Endodermal cell (in vitro differentiated cells): ENCODE measurements at places on chromosomes 13 and 19. TPM values are rescaled to one million over a fixed set of nuclear protein-coding genes. Genes with fewer than 3 reads are reported as not detected.

PSG11 gene
- total RNA-seq: not detected in 2 replicates

CYP4F11 gene
- total RNA-seq: not detected in 3 replicates

C19orf81 gene
- 11.3 and 12.5 TPM in 2 replicates for total RNA-seq

DNA sequence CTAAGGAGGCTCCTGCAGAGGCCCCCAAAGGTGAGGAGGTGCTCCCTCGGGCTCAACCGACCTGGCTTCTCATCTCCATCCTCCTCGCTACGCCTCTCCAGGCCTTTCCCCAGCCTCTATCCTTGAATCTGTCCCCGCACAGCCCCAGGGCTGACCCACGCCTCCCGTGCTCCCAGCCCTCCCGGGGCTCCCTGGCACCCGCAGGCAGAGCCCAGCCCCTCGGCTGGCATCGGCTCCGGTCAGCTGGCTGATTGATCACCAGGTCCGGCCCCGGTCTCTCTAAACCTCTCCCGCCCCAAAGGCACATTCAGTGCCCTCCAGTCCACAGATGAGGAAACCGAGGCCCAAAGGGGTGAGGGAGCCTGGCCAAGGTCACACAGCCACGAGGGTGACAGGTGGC is 2.5 kb downstream of the MYBPC2 start:
- H3K4me3 ChIP-seq: no peak overlapping the region
- H3K27ac ChIP-seq: no peak overlapping the region
- no peaks in the 10 kb centered on the region for H3K27me3 ChIP-seq

DNA sequence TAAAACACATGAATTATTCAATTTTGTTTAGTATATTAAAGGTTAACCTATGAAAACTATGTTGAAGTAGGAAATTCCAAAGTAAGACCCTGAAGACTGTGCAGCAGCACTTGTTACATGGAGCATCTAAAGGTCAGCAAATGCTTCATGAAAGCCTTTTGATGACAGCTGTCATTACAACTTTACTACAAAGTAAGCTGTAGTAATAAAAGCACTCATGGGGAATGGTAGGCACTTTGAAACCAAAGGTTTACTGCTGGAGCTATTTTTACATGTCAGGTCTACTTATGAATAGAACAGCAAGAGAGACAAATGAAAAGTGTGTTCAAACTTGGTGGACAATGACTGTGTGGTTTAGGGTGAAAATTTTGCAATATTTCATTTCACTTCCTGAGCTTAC is 672.5 kb upstream of the PCDH20 start:
- H3K27me3 ChIP-seq: no peaks in the 10 kb centered on the region
- H3K4me3 ChIP-seq: no peak overlapping the region
- H3K36me3 ChIP-seq: no peaks in the 10 kb centered on the region
- no peak for DNase-seq
- H3K27ac ChIP-seq: no peak overlapping the region

DNA sequence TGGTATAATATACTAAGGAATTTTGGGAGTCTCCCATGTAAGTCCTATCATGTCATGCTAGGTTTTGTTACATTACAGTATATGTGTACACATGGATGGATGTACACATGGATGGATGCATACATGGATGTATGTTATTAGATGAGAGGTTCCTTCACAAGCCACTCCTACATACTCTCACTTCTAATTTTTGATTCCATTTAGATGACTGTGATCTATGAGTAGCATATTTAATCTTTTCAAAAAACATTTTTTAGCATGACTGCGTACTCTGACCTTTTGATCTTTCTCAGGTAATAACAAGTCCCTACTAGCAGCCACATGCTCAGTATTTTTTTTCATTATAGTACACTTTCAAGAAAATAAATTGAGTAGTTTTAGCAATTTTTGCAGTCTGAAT is 441.8 kb downstream of the SLITRK1 start:
- H3K27me3 ChIP-seq: no peaks in the 10 kb centered on the region
- no peak for DNase-seq
- H3K4me3 ChIP-seq: no peak overlapping the region
- no peaks in the 10 kb centered on the region for H3K4me1 ChIP-seq
- H3K36me3 ChIP-seq: no peaks in the 10 kb centered on the region

DNA sequence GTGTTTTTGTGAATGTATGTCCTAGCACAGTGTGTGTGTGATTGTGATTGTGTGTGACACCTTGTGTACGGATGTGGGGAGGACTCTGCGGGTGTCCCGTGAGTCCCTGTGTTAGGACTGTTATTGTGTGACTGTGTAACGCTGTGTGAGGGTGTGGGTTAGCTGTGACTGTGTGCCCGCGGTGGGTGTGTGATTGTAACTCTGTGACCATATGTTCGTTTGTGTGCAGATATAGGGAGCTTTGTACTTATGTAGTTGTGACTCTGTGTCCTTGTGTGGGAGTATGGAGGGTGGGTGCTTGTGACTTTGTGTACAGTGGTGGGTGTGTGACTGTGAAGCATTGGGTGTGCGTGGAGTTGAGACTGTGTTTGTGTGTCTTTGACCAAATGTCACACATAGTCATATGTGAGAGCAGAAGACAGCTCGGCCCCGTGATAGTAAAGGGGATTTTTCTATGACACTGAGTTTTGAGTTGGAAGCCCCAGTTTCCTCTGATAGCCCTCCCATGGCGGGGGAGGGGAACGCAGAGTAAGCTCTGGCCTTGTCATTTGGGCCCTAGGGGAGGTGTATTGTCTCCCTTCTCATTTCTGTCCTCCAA is 949 bp upstream of the ZNF260 start:
- peak; percentile 66 for DNase-seq
- H3K4me1 ChIP-seq: peaks cover 3% of the 10 kb centered on the region
- H3K27ac ChIP-seq: no peak overlapping the region
- peaks cover 35% of the 10 kb centered on the region for H3K36me3 ChIP-seq

DNA sequence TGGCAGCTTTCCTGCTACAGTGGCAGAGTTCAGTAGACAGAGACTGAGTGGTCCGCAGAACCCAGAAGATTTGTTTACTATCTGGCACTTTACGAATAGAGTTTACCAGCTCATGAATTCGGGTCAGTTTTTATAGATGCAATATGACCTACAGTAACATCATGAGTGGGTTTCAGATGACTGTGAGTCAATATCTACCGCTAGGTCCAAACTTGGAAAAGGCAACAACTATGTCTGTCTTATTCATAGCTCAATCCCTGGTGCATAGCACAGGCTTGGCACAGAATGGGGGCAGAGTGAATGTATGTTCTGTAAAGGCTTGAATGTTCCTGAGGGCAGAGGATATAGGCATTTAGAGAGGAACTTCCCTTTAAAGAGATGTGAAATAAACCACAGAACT is 65.2 kb downstream of the RAP2A start:
- no peak overlapping the region for H3K4me3 ChIP-seq
- H3K4me1 ChIP-seq: peaks cover 7% of the 10 kb centered on the region
- DNase-seq: no peak
- no peaks in the 10 kb centered on the region for H3K27me3 ChIP-seq
- H3K36me3 ChIP-seq: no peaks in the 10 kb centered on the region

GRCh38 chr19:4970558-4971423 is 1.9 kb downstream of the KDM4B start:
- H3K4me1 ChIP-seq: no peaks in the 10 kb centered on the region
- H3K27me3 ChIP-seq: no peaks in the 10 kb centered on the region
- H3K27ac ChIP-seq: no peak overlapping the region
- H3K36me3 ChIP-seq: no peaks in the 10 kb centered on the region

- no peaks in the 10 kb centered on the region for H3K27me3 ChIP-seq
- peaks cover 90% of the 10 kb centered on the region for H3K36me3 ChIP-seq
- no peak for DNase-seq
- no peak overlapping the region for H3K4me3 ChIP-seq
- H3K4me1 ChIP-seq: no peaks in the 10 kb centered on the region
- H3K27ac ChIP-seq: no peak overlapping the region
These were observed 27.1 kb downstream of the SUGP2 start for GRCh38 chr19:19006213-19006612.
